ENCODE measurements at places on chromosomes 16 and 17.

DNA sequence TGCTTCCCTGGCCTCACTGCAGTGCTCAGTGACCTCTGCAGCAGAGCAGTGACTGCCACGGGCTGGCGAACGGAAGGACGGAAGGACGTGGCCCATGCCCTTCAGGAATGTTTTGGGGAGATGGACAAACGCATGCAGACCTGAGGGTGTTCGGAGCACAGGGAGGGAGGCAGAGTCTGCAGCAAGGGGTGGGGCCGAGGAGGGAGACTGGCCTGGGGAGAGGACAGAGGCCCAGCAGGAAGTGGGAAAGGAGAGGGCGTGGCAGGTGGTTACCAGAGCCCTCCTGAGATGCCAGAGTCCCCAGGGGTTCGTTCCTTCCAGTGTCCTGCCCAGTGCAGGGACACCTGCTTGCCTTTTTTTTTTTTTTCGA lies 21.9 kb downstream of the ADORA2B start:
- DNase-seq = no peak

DNA sequence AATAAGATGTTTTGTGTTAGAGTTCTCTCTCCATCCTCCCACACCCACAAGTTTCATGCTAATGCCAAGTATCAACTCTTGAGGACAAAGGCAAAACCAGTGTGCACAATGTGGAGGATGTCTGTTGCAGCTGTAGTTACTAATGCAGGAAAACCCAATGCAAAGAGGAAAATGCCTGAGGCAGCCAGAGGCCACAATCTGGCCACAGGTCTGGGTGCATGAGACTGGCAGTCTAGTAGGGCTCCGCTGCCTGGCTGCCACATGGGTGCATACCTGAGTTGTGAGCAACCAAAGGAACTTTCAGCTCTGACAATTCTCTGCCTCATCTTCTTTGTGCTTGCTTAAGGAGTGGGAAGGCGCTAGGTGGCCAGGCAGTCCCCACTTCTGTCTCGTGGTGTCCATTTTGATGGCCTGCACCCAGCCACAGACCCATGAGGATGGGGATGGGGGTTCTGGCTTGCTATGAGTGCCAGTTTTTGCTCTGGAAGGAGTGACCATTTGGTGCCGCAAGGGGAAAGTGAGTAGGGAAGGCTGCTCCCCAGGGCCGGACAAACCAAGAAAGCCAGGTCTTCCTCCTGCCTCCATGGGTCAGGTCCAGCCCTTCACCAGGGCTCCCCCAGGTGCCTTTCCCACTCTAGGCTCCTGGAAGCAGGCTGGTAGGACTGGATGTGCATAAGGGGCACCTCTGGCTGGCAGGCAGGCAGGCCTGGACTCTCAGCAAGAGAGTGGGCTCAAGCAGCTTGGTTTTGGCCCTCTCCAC lies 4.2 kb upstream of the GFOD2 start:
- no peak for DNase-seq

GRCh38 chr16:58037365-58038057 lies 12.0 kb downstream of the MMP15 start:
- no peak for DNase-seq

GRCh38 chr16:55297062-55297909 lies 26.7 kb upstream of the IRX6 start:
- DNase-seq = no peak

DNA sequence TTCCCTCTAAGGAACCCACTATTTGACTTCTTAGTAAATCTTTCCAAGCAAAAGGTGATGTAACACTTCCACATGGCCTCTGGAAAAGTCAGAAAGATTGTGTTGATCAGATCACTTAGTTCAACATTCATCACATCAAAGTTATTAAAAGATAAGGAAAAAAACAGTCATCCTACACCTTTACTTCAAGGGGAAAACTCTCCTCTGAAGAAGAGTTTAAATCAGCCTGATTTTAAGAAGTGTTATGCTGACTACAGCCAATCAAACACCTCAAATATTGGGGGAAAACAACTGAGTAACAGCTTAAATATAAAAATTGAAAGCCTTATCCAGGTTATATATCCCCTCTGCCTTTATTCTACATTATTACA lies 19.6 kb upstream of the COPRS start:
- no peak for DNase-seq

GRCh38 chr17:14301279-14302090 lies 604 bp downstream of the HS3ST3B1 start:
- peak; percentile 43 for DNase-seq

- no peak for DNase-seq
These were observed 32.1 kb downstream of the MYH3 start for GRCh38 chr17:10624969-10625368.

- no peak for DNase-seq
These were observed 6.9 kb downstream of the GOT2 start for GRCh38 chr16:58727028-58727781.

- DNase-seq = no peak
These were observed 165.1 kb downstream of the ZNF423 start for GRCh38 chr16:49690778-49691177.

GRCh38 chr17:41012326-41013120 lies 3.6 kb upstream of the KRTAP3-1 start:
- no peak for DNase-seq

GRCh38 chr17:71273441-71273840 lies 847.4 kb upstream of the SOX9 start:
- no peak for DNase-seq

DNA sequence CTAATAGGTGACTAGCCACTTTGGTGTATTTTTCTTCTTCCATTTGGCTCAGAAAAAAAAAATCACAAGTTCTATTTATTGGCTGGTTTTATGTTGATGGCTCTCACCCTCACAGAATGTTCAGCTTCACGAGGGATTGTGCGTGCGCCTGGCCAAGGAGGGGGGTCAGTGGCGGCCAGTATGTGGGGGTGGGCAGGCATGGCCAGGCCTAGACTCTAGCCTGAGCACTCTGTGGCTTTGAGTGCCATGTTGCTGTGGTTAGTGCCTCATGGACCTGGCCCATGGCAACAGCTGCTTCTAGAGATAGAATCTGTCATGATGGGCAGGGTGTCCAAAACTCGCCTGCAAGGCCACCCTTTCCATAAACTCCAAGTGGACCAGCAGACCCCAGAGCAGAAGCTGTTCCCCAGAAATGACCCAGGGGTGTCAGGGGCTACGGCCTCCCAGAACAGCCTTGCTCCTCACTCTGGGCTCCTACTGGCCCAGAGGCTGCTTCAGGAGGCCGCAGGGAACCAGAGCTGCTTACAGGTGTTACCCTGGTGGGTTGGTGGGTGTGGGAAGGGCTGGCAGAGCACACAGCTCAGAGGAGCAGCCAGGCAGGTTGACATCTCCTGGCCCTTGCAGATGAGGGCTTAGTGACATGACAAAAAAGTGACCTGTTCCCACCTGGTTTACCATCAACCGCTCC lies 124.9 kb downstream of the SOCS1 start:
- no peak for DNase-seq

GRCh38 chr17:13350466-13350865 lies 251.3 kb downstream of the HS3ST3A1 start:
- DNase-seq = no peak

GRCh38 chr16:82560805-82561325 lies 65.9 kb upstream of the CDH13 start:
- no peak for DNase-seq

DNA sequence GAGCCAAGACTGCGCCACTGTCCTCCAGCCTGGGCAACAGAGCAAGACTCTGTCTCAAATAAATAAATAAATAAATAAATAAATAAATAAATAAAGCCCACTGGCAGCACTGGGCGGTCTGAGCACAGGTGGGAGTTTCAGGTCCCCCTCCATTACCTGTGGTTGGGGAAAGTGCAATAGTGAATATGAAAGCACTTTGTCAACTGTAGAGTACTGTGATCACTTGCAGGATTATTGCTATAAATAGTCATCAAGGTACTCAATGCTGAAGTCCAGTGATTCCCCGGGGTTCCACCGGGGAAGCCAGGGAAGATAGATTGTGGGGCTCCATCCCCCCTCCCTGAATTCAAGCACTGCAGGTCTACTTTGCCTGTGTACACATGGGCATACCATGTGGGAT lies 42.7 kb upstream of the CPNE2 start:
- DNase-seq = no peak

DNA sequence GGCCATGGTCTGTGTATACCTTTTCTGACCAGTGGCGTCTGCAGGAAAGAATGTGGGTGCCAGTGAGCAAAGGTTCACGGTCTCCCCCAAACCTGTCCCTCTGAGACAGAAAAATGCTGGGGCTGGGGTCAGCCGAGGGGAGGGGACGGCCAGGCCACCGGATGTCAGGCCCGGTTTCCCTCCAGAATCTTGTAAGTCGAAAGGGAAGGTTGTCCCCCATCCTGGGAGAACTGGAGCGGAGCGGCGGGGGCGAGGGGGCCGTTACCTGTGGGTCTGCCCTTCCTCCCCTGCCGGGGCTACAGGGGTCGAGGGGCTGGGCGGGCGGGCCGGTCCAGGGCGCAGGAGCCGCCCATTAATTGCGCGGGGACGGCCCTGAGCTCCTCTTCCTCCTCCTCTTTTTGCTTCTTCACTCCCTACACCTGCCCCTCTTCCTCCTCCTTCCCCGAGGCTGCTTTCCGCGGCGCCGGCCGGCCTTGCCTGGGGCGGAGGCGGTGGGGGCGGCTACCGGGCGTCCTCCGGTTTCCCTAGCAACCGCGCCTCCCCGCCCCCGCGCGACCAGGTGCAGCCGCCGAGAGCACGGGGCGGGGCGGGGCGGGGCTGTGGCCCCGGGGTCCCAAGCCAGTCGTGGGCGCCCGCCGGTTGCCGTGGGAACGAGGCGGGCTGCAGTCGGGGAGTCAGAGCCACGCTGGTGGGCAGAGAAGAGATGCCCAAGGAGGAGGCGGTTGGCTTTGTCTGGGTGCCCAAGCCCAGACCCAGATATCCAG lies at the start of gene MARCHF10:
MARCHF10 (minus strand) TSS at position 503 of the 764 bp plus-strand sequence. CDS start 6,579 bp downstream, outside the sequence.
- peak; percentile 45 for DNase-seq

- no peak for DNase-seq
These were observed 44.5 kb downstream of the VMP1 start for GRCh38 chr17:59751955-59752413.

- DNase-seq = no peak
These were observed 69.2 kb upstream of the KIFC3 start for GRCh38 chr16:57871456-57871855.

DNA sequence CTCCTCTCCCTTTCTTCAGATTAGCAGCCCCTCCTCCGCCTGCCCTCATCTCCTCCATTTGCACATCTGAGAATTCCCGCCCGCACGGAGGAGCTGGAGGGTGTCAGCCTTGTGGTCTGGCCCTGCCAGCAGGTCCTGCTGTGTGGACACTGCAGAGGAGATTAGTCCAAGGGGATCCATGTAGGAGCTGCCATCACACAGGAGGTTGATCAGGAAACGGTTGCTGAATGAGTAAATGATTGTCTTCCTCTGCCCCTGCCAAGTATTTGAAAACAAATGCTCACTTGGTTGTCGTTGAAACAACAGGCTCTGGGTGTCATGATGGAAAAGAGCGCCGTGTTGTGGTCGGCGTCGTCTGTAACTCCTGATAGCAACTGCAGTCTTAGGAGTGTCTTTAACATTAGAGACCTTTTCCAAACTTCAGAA lies 63.8 kb upstream of the CHMP6 start:
- DNase-seq = no peak

DNA sequence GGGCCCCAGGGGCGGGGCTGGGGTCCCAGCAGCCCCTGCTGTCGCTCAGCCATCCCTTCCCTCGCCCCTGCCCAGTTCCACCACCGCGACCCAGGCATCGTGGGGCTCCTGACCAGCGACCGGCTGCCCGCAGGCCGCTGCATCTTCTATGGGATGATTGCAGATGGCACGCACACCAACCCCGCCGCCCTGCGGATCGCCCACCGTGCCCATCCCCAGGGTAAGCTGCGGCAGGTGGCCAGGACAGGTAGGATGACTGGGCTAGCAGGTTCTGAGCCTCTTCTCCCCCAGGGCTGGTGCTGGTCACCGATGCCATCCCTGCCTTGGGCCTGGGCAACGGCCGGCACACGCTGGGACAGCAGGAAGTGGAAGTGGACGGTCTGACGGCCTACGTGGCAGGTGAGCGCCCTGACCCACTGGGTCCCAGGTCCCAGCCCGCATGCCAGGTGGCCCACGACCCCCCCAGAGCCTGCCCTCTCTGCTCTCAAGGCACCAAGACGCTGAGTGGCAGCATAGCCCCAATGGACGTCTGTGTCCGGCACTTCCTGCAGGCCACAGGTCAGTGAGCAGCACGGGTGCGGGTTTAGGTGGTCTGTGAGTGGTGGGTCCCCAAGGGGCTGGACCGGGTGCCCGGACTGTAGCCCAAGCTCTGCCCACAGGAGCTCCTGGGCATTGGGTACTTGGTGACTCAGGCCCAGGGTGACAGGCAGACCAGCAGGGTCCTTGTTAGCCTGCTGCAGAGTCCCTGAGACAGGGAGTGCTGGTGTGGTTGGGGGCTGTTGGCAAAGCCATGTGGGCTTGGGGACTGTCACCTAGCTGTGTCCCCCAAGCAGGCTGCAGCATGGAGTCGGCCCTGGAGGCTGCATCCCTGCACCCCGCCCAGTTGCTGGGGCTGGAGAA lies 2.8 kb downstream of the CEMP1 start:
- no peak for DNase-seq

- DNase-seq = no peak
These were observed 18.2 kb downstream of the HEATR6 start for GRCh38 chr17:60060474-60060873.

DNA sequence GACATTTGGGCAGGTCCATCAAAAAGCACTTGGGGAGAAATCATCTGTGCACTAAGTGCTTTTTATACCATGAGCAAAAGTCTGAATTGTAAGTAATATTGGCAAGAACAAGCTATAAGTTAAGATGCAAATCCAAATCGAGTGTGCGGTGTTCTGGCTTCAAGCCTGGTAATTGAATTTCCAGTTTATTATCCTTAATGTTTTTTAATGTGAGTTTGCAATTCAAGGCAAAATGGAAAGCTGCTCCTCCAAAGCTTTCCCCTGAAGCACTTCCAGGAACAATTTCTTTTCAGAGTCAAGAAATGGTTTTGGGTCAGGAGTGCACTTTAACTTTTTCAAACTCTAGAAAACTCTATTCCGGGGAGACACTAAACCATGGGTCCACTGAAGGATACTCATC lies 445.7 kb downstream of the TOX3 start:
- no peak for DNase-seq

DNA sequence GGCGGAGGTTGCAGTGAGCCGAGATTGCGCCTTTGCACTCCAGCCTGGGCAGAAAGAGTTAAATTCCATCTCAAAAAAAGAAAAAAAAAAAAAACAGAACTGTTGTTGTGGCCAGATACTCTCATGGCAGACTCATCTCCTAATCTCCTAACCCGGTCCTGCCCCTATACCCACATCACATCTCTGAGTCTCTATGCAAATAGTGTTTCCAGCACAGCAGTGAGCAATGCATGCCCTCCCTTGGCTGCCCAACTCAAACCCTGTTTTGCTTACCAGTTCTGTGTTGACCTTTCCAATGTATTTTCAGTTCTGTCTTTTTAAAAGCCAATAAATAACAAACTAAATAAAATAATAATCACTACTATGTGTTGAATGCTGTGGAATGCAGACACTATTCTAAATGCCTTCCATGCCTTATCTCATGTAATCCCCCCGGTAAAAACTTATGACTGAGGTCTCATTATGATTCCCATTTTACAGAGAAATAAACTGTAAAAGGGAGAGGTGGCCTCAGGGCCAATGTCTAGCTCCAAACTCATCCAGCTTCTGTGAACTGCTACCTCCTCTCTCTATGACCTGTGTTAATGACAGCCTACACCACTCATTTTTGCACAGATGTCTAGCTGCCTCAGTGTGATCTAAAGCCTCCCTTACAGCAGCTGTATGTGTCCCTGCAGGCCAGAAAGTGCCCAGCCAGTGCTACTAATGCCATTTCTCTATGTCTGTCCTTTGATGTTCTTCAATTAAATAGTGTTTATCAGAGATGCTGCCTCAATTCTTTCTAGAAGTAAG lies 289.8 kb downstream of the HS3ST3B1 start:
- no peak for DNase-seq

- DNase-seq = no peak
These were observed 9.5 kb downstream of the CAVIN1 start for GRCh38 chr17:42413464-42414040.

All from stimulated activated CD4-positive, alpha-beta T cell treated with anti-CD3 and anti-CD28 coated beads, Interleukin-4, amount 100 ng/mL, for 4 hours (primary cell).